CD8-positive, alpha-beta memory T cell (primary cell): ENCODE measurements at places on chromosomes 5 and 9. TPM values are rescaled to one million over a fixed set of nuclear protein-coding genes. Genes with fewer than 3 reads are reported as not detected.

DNA sequence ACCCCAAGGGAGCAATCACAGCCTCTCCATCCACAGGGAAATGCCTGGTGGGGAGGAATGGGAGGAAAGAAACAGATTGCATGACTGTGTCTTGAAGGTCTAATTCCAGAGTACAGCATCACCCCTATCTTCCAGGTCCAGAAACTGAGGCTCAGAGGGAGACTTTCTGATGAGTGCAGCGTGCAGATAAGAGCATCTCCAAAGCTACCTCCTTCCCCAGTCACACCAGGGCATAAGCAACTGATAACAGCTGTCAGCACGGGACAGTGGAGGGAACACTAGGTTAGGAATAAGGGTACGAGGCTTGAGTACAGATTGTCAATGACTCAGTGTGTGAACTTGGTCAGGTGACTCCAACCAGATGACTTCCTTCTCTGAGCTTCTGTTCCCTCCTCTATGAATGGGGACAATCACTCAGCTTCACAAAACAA is 126.9 kb downstream of the KCNIP1 start:
- no peak for DNase-seq

DNA sequence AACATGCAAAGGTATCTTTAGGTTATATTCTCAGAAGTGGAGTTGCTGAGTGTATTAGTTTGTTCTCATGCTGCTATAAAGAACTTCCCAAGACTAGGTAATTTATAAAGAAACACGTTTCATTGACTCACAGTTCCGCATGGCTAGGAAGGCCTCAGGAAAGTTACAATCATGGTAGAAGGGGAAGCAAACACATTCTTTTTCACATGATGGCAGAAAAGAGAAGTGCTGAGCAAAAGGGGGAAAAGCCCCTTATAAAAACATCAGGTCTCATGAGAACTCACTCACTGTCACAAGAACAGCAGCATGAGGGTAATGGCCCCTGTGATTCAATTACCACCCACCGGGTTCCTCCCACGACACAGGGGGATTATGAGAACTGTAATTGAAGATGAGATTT is 163.6 kb upstream of the PRLR start:
- DNase-seq = no peak

DNA sequence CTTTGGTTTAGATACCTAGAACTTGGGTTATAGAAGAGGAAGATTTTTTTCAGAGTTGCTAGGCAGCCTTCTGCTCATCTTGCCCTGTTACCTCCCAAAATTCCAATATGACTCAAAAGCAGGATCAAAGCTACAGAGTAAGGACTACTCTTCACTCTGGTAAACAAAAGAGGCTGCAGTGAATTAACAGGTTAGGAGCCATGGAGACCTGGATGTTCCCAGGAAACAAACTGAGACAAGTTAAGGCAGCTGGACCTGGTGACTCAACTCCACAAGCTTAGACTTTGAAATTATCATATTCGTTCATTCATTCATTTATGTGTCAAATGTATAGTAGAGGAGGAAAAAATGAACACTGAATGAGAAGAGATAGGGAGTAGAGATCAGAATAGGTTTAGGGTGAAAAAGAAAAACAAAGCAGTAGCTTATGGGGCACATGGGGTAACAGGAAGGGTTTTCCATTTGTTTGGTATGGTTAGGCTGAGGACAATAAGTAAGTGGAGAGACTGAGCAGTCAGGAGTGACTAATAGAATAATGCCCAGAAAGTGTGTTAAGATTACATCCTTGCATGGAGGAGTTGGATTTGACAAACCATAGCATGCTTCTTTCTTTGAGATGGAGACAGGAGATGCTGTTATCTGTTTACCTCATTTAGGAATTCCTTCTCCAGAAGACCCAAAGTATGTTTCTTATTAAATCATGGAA is 464.0 kb upstream of the ZNF608 start:
- DNase-seq = no peak

DNA sequence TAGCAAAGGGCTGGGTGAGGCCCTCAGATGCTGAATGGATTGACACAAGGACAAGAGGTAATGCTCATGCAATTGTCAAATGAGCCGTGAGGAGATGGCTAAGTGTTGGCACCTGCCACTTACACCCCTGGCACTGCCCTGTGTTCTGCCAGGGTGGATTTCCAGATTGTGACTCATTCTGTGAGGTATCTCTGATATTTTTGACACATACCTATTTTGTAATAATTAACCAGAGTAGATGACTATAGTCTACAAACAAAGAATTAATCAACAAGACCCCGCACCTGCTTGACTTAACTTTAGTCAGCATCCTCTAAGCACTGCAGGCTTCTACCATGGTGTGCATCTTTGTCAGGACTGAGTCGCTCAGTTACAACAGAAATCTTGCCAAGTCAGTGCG is 200.8 kb downstream of the DIRAS2 start:
- no peak for DNase-seq

The SARDH gene
- total RNA-seq = 2.0 TPM

GRCh38 chr9:128611600-128612394 is 44.9 kb downstream of the DYNC2I2 start:
- no peak for DNase-seq

DNA sequence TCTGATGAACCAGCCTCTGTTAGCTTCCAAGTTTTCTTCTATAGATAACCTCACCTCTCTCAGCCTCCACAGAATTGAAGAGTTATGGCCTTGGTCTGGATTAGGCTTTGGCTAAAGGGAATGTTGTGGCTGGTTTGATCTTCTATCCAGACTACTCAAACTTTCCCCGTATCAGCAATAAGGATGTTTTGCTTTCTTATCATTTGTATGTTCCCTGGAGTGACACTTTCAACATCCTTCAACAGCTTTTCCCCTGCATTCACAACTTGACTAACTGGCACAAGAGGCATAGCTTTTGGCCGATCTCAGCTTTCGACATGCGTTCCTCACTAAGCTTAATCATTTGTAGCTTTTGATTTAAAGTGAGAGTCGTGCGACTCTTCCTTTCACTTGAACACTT is 28.1 kb upstream of the GNE start:
- no peak for DNase-seq

GRCh38 chr5:74530326-74531050 is 110.0 kb downstream of the ENC1 start:
- DNase-seq = no peak

- DNase-seq = no peak
Measured at GRCh38 chr9:81559197-81559596, 130.2 kb downstream of the TLE1 start.

- no peak for DNase-seq
Measured at GRCh38 chr9:133394687-133395271, 18.6 kb downstream of the STKLD1 start.

The FCHO2 gene
- total RNA-seq = 4.2 TPM

The GABRA6 gene
- not detected for total RNA-seq

- DNase-seq = no peak
Measured at GRCh38 chr5:173394701-173395100, 66.5 kb upstream of the STC2 start.

GRCh38 chr5:368183-369084 is 46.9 kb downstream of the AHRR start:
- no peak for DNase-seq

DNA sequence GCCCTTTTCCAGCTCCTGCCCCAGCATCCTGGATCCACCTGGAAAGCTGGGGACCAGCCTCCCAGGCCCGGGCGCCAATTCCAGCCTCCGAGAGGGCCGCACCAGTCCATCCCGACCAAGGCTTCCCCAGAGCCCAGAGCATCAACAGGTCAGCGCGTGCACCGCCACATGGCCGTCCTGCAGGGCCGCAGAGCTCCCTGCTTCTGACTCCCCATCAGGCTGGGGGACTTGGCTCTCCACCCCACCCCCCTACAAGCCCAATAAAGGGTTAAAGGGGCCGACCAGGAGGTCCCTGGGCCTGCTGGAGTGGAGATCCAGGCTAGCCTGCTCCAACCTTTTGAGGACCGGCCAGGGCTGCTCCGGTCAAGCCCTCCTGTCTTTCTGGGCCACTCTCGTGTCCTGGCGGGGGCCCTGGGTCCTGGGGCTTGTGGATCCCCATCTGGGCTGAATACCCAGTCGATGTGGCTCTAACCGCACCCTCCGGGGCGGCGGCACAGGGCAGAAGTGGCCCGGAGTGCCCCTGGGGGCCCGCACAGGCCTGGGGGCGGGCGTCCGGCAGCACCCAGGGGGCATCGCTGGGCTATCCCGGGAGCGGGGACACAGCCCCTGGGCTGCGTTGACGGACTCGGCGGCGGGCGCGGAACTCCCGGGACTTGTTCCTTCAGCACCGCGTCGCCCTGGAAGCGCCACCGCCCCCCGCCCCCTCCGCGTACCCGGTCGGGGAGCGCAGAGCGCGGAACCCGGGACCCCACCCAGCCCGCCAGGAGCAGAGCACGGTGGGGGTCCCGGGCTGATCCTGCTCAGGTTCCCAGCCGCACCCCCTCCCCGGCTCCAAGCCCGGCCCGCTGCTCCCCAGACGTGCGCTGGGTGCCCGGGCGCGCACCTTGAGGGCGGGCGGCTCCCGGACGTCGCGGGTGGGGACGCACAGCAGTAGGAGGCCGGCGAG is 590 bp downstream of the ENTPD2 start:
- DNase-seq = no peak

The CDH18 gene
- total RNA-seq = not detected

The FOXI1 gene
- total RNA-seq = not detected

DNA sequence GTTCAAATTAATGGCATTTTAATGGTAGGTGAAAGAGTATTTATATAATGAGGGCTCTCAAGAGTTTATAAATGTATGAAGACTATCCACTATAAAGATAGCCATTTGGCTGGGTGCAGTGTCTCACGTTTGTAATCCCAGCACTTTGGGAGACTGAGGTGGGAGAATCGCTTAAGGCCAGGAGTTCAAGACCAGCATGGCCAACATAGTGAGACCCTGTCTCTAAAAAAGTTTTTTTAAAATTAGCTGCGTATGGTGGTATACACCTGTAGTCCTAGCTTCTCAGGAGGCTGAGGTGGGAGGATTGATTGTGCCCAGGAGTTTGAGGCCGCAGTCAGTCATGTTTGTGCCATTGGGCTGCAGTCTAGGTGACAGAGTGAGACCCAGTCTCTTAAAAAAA is 61.6 kb downstream of the ERBIN start:
- DNase-seq = no peak

DNA sequence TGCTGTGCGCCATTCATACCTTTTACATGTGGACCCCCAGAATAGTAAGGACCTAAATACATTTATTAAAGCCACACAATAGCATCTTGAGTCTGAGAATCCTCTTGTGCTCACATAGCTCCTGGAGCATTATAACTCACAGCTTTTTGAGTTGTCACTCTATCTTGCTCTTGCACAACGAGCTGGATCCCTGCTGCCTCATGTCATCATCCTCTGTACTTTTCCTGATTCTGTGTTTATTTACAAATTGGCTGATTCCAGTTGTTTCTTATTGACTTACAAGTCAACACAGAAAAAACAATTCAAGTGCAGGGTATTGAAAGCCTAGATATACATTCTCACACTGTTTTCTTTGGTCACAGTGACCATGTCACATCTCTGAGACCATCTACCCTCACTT is 112.9 kb downstream of the SLC1A3 start:
- DNase-seq = no peak

DNA sequence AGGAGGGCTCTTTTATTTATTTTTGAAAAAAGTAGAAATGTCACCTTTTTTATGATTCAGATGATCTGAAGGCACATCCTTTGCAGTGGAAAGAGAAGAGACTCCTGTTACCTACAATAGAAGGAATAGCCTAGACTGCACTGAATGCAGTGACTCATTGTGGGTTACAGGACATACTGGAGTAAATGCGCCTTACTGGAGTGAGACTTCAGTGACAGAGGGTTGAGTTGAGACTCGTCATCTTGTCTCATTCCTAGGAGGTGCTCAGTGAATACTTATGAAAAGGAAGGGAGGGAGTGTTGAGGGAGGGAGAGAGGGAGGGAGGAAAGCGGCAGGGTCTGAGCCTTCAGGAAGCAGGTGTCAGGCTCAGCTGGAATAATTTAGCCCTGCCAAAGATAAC is 25.2 kb downstream of the ANKRA2 start:
- no peak for DNase-seq

DNA sequence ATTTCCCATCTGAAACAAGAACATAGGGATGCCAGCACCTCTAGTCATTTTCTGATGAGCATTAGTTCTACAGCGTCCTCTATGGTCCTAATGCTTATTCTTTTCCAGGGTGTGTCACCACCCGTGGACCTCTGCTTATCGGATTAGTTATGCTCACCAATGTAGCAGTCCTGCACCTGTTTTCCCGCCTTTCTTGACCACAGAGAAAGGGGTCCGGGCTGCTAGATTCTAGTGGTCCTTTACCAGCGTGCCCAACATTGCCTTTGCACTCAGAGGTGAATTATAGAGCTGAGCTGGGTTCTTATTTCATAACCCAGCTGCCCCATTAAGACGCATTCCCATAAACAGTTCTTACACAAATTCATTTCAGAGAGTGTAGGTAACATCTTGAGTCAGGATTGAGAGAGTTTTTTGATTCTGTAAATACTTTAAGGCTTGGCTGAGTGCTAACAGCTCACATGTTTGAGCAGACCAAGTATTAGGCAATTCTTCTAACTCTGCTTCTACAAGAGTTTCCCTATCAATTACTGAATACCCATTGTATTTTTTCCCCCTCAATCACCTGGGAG is 2205.1 kb upstream of the C9orf72 start:
- no peak for DNase-seq

GRCh38 chr9:136283291-136284235 is 20.3 kb downstream of the CCDC187 start:
- peak; percentile 53 for DNase-seq

The SUB1 gene
- 484 TPM for total RNA-seq

The LCN9 gene
- not detected for total RNA-seq

The RMI1 gene
- total RNA-seq = 29.0 TPM

- no peak for DNase-seq
Measured at GRCh38 chr9:100222674-100223073, 123.6 kb downstream of the INVS start.

GRCh38 chr5:150317048-150318003 is 14.6 kb upstream of the ARSI start:
- no peak for DNase-seq
